ENCODE measurements at places on chromosomes 5 and 9.

DNA sequence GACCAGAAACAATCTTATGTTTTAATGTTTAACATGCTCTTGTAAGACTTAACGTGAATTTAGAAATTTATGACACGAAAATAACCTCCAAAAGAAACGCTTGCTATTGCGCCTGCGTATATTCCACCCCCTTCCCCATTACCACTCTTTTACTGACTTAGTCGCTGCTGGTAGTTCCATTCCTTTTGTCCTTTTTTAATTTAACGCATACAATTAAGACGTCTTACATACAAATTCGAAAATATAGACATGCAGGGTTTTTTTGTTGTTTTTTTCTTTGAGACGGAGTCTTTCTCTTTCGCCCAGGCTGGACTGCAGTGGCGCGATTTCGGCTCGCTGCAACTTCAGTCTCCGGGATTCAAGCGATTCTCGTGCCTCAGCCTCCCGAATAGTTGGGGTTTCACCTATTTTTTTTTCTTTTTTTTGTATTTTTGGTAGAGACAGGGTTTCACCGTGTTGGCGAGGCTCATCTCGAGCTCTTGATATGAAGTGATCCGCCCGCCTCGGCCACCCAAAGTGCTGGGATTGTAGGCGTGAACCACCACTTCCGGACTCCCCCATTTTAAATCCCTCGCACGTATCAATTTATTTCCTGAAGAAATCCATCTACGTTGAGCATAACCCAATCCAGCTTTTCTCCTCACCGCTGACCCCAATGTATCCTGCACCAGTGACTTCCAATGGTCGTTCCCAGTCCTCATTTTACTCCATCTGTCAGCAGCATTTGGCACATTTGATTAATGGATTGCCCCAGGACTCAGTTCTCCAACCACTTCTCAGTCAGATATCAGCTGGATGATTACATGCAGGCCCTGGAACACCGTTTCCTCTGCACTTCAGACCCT is 684 bp upstream of the MED7 start:
- DNase-seq = peak; percentile 36

GRCh38 chr9:113963017-113963620 is 87.0 kb downstream of the ZNF618 start:
- no peak for DNase-seq

DNA sequence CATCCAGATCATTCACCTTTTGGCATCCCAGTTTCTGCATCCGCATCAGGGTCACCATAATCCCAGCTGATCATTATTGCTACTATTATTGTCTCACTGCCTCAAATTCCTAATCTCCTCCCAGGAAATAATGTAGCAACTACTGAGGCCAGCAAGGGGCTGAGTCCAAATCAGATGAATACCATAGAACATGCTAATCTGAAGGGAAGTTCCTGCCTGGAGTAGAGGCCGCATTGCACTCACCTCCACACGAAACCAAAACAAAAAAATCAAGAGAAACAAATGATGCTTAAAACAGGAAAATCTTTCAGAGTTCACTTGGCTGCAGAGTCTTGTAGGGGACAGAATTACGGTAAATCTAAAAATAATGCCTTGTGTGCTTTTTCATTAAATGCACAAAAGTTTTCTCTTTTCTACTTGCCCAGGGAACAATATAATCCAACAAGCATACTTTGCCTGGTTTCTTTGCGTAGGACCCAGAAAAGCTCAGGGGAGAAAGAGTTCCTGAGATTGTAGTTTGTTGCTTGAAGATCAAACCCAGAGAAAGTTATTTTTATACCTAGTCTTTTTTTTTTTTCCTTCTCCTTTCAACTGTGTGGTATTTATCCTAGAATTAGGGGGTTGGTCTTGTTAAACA is 87.7 kb upstream of the KLF4 start:
- DNase-seq = no peak

- no peak for DNase-seq
Measured at GRCh38 chr9:126328407-126328806, 1.8 kb downstream of the MVB12B start.

- DNase-seq = peak; percentile 12
Measured at GRCh38 chr5:93078082-93079038, 502.7 kb downstream of the NR2F1-AS1 start.

- DNase-seq = peak; percentile 45
Measured at GRCh38 chr9:83706676-83707517, 861 bp downstream of the UBQLN1 start.

DNA sequence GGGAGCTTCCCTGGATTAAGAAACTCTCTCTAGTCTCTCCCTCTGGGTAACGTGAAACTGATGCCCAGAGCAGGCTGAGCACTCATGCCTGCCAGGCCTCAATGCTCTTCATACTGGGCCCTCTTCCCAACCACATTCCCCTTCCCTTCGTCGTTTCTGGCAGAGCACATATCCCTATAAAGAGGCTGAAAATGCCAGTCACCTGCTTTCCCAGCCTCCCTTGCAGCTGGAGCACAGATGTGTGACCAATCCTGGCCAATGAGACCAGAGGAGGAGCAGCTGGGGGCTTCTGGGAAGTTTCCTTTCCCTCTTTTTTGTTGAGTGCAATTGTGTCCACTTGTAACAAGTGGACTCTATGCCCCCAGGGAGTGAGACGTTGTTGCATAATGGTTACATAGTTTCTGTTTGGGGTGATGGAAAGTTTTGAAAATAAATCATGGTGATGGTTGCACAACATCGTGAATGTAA is 30.2 kb upstream of the SMIM23 start:
- peak; percentile 16 for DNase-seq

DNA sequence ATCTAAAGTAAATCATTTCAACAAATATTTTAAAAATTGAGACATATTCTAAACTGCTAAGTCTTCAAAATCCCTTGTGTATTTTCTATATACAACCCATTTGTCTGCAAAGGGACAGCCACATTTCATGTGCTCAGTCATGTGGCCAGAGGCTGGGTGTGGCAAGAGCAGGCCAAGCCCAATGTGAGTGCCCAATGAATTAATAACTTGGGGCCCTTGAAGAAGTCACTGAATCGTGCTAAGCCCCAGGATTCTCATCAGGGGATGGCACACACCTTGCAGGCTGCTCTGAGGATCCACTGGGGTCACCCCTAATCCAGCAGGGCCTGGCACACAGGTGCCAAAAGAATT is 78.2 kb upstream of the SMIM23 start:
- DNase-seq = no peak

GRCh38 chr9:100595391-100596199 is 17.7 kb downstream of the CAVIN4 start:
- peak; percentile 72 for DNase-seq

DNA sequence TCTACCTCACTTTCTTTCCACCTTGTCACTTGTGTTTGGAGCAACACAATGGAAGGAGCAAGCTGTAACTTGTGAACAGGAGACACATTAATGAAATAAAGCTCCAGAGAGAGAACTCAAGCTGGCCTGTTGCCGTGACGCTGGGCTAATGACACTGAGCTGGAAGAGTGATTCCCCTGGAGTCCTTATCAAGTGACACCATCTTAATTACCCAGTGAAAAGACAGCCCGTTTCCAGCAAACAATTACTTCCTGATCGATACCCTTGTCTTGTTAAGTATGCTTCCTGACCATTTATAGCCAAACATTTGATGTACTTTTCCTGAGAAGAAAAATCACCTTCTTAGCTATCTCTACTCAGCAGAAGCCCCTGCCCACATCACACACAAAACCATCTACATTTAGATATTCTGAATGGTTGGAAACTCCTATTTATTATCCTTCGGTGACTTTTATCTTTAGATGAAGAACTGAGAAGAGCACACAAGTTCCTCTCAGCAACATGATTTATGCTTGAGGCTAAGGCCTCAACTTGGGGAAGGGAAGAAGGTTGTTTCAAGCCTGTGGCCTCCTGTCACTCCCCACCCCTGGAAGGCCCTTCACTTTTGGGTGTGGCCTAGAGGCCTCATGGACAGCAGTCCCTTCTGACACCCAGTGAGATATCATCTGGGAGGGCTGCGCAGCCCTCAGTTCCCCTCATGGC is 34.1 kb downstream of the CRHBP start:
- DNase-seq = no peak

DNA sequence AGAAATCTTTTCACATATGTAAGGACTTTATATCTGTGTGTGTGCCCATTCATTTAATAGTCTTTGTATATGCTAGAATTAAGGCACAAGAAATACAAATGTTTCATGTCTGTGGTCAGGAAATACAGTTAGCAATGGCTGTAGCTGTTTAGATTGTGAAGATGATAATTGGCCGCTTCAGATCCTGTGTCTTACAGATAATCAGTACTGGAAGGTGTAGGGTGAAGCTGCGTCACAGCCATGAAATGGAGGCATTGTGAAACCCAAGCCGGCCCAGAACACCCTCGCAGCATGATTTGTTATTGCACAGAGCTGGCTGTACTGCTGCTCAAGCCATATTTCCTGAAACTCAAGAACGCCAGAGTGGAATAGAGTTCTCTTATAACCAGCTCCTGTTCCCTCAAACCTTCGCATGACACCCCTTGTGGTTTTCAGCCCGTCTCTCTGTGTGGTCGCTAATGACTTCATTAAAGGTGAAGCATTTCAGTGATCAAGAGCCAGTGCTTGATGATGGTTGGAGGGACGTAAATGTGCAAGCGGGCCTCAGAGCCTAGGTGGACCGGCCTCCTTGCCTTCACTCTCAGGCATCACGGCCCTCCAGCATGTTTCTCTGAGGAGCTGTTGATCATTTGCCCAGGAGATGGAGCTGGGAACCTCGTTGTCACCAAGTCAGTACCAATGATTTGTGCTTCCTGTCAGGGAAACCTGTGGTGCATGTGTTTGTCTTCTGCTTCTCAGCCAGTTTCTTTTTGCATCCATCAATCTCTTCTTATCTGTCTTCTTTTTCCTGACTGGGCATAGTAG is 80.1 kb downstream of the F2RL2 start:
- no peak for DNase-seq

GRCh38 chr9:82022121-82022520 is 33.5 kb downstream of the SPATA31D1 start:
- DNase-seq = no peak

GRCh38 chr9:82073551-82074543 is 85.3 kb downstream of the SPATA31D1 start:
- no peak for DNase-seq

DNA sequence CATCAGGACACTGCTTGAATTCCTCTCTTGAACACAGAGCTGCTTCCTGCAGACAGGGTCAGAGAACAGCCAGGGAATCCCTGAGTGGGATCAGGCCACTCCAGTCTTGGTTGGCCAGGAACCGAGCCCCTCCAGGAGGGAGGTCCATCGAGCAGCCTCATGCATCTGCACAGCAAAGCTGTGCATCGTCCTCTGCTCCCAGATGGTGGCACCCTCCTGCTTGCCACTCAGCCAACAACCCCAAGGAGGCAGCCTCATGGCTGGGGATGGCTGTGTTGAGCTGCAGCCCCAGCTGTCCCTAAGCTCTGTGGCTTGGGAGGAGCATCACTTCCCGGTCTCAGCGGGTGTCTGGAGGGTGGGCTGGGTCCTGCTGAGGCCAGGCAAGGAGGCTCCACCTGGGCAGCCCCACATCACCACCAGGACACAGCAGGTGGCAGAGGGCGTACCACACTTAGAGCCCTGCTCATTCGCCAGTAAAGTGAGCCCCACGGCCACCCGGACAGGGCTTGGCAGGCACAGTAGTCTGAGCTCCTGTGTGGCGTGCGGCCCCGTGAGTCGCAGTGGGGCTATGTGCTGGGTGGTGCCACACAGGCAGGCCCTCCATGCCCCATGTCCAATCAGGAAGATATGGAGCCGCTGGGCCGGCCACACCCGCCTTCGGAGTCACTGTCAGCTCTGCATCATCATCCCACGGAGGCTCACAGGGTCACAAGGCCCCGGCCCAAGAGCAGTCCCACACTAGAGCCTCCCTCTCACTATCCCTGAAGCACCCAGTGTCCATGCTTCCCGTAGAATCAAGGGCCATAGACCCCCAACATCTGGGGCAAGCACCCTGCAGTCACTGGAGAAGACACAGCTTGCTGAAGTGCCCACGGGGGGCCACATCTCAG is 11.9 kb downstream of the LPCAT1 start:
- no peak for DNase-seq

DNA sequence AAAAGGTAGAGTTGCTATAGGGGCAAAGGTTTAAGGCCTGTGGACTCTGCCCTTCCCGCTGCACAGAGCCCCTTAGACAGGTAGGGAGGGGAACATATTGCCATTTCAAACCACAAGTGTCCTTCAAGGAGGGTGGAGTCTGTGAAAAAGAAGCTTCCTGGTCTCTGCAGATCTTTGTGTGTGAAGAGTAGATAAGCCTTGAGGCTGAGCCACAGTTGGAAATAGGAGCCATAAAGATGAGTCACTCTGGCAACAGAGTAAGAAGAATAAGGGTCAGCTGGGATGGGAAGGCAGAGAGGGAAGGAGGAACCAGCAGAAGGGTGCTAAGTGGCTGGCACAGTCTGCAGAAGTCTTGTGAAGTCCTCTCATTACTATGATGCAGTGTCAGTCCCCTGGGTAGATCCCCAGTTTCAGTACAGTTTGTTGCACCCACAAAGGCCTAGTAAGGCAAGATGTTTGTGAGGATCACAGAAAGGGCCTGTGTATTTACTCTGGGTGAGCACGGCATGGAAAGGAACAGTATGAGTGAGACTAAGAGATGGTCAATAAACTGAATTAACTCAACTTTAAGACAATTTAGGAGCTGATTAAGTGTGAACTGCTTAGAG is 18.1 kb downstream of the GRXCR2 start:
- no peak for DNase-seq

GRCh38 chr9:95757439-95757838 is 118.1 kb upstream of the ERCC6L2 start:
- no peak for DNase-seq

- peak; percentile 28 for DNase-seq
Measured at GRCh38 chr5:167582283-167582682, 709.2 kb upstream of the WWC1 start.

GRCh38 chr5:87195104-87195591 is 72.5 kb upstream of the RASA1 start:
- DNase-seq = no peak

DNA sequence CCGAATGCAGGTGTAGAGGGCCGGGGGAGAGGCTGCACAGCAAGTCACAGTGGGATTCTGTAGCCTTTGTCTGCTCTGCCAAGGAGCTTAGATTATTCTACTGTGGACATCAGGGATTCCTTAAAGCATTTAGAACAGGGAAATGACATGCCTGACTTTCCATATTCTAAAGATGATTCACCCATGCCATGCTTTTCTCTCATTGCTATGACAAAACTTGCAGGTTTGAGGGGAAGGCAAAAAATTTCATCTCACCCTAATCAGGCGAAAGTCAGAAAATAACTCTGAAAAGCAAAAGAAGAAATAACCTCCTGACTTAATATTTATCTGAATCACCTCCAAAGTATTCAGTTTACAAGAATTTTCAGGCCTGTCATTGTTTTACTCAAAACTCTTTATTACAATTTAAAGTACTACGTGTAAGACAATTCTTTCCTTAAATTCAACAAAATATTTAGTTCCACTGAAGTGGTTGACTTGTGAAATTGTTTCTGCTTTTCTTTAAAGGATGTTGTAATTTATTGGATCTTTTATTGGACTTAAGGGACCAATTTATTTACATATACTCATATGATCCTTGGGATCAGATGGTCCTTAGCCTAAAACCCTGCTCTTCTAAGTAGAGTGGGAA is 30.0 kb upstream of the GAS1 start:
- no peak for DNase-seq

- no peak for DNase-seq
Measured at GRCh38 chr5:151244206-151244605, 8.8 kb upstream of the GM2A start.

- DNase-seq = no peak
Measured at GRCh38 chr5:124732428-124733328, 13.8 kb downstream of the ZNF608 start.

GRCh38 chr9:6484210-6484609 is 71.2 kb downstream of the UHRF2 start:
- no peak for DNase-seq

Data from skin of body (tissue), 3 donors.